ENCODE measurements at places on chromosomes 3 and 15.

DNA sequence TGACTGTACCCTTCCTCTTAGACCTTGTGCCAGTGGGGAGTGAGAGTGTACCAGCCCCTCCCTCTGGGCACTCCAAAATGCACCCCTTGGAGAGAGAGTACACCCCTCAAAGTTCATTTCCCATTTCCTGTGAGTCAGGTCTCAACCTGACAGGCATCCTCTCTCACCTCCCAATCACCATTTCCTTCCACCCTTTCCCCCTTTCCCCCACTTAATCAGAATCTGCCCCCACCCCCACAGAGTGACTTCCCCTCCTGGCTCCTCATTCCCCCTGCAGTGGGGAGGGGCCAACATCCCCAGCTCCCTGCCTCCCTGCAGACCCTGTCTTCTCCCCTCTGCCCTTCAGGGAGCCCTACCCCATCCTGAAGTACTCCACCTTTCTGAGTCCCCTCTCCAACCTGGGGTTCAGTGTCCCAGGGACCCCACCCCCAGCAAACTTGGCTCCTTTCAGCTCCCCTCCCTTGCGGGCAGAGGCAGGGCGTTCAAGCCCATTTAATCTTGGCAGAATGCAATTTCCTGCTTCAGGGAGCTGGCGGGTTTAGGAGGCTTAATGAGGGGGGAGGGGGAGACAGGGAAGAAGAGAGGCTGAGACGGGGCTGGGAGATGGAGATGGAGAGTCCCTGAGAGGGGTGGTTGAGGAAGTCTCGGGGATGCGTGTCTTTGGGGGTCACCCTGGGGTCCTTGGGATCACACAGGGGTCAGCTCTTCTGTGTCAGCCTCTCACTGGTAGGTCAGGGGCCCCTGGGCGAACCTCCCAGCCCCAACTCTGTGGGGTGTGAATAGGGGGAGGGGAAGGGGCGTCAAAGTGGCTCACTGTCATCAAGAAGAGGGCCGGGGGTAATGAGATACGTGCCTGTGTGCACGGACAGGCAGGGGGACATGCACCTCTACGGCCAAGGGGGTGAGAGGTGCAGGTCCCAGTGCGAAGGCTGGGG, 16.6 kb upstream of the SEMA3F start:
- DNase-seq, result no peak

- DNase-seq, result no peak
These were observed 168.1 kb downstream of the XXYLT1 start for GRCh38 chr3:195102609-195103467.

DNA sequence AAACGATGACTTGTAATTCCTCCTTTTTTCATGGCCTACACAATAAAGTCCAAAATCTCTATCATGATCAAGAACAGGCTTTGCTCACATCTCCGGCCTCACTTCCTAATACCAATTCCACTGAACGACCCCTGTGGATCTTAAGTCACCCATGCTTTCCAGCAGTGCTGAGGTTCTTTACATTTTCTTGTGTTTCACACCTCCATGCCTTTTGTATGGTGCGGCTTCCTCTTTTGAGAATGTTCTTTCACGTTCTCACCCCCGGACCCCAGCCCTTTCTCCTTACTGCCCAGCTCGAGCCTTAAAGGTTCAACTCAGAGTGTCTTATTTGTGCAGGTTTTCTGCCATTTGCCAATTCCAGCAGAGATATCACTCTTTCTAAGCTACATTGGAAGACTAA, 70.1 kb downstream of the CSNK1G1 start:
- no peak for DNase-seq

DNA sequence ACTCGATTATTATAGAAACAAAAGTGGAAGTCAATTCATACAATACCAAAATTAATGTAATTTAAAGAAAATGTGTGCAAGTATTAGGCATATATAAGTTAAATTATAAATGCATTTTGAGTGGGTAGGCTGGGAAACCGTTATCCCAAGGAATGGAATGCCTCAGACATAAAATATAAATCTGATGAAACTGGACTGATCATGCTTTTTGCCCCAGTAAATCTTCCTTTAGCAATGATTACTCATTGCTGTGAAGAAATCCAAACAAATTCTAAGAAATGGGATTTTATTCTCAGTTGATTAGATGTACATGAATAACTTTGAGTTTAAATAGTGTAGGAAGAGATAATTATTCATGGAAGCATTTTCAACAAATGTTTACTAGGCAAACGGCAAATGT, 185.5 kb upstream of the KCNMB2 start:
- DNase-seq, result no peak

DNA sequence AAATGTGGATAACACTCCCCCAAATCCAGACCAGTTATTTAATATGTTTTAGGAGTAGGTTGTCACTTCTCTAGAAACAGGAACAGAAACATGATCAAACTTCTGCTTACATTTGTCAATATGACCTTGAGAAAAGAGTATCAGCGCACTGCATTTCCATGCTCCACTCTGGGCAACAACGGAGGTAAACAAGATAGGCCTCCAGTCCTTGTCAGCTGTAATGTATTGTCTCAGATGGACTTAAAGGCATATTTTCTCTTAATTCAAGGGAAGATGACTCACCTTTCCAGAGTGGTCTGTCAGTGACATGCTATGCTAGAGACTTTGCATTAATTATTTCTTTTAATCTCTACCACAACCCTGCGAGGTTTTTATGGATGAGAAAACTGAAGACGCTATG, 51.6 kb upstream of the TCF12 start:
- no peak for DNase-seq

DNA sequence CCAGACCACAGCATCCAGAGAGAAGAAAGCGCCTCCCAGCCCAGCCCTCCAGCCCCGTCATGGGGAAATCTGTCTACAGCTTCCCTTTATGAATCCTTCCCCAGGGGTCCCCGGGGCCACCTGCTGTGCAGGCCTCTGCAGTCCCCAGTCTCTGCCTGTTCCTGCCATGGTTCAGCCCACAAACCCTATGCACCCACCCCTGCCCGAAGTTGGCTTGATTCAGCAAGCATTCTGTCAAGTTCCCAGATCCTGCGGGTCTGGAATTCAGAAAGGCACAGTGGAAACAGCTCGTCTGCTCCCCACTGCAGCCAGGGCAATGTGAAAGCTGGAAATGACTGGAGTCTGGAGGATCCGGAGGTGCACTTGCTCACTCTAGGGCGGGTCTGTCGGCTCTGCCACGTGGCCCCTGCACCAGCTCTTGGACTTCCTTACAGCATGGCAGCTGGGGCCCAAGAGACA, 2.9 kb upstream of the OCA2 start:
- DNase-seq, result no peak

DNA sequence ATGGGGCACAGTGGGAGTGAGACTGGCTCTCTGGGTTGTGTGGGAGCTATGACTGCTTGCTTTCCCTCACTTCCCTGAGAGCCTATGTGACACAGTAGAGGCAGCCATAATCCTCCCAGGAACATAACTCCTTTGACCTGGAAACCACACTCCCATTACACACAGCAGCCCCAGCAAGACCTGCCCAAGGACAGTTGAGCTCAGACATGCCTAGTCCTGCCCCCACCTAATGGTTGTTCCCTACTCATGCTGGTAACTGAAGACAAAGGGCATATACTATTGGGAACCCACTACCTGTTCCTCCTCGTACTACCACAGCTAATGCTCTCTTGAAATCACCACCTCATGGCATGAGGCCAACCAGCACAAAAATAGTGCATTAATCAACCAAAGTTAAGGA, 550.4 kb upstream of the ARPP21 start:
- no peak for DNase-seq

DNA sequence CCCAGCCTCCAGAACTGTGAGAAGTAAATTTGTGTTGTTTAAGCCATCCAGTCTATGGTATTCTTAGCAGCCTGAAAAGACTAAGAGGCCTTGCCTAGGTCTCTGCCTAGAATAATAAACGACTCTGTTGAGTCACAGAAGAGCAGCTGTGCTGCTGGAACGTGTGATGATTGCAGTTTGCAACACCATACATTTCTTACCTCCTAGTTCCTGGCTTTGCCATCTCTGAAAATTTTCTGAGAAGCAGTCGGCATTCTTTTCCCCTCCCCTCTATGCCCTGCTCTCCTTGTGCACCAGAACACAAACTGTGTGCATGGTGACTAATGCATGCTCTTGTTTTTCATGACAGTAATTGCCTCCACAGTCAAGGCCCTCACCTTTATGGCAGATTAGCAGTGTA, 301.3 kb downstream of the IL20RB start:
- no peak for DNase-seq

- no peak for DNase-seq
These were observed 42.1 kb downstream of the ZBTB38 start for GRCh38 chr3:141410408-141410807.

DNA sequence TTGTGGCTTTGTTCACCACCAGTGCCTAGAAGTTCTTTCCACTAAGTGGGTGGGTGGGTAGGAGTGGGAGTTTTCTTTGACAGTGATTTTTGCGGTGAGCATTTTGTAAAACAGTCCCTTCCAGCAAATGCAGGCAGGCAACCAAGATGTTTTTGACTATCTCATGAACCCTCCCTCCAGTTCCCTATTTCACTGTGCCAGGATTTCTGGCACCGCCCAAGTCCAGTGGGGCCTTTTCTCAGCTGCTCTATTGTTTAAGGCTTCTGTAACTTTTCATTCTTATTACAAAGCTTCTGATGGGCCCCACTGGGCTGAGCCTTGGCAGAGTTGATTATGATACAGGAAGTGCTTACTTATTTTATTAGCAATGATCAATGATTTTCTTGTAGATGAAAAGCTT, 236.0 kb downstream of the EDEM1 start:
- DNase-seq, result no peak

Data from NCI-H510A treated with DMSO at 0.1 percent for 48 hours (cell line).